Glomerular endothelial cell (primary cell): ENCODE measurements at places on chromosomes 11 and 22. TPM values are rescaled to one million over a fixed set of nuclear protein-coding genes. Genes with fewer than 3 reads are reported as not detected.

DNA sequence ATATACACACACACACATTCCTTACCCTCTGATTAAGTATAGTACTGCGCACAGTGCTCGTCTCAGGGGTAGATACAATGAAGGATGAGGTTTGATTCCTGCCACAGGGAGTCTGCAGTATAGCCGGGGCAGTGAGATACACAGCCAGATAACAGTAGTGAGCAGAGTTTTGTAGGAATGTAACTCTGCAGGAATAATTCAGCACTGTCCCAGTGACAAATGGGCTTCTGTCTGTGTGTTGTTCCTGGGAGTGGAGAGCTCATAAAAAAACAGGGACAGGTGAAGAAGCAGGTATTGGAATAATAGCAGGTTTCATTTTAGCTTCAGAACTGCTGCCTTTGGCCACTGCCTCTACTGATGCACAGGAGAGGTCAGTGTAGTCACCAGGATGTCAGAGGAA, 85.3 kb upstream of the OR9Q1 start:
- DNase-seq = no peak

DNA sequence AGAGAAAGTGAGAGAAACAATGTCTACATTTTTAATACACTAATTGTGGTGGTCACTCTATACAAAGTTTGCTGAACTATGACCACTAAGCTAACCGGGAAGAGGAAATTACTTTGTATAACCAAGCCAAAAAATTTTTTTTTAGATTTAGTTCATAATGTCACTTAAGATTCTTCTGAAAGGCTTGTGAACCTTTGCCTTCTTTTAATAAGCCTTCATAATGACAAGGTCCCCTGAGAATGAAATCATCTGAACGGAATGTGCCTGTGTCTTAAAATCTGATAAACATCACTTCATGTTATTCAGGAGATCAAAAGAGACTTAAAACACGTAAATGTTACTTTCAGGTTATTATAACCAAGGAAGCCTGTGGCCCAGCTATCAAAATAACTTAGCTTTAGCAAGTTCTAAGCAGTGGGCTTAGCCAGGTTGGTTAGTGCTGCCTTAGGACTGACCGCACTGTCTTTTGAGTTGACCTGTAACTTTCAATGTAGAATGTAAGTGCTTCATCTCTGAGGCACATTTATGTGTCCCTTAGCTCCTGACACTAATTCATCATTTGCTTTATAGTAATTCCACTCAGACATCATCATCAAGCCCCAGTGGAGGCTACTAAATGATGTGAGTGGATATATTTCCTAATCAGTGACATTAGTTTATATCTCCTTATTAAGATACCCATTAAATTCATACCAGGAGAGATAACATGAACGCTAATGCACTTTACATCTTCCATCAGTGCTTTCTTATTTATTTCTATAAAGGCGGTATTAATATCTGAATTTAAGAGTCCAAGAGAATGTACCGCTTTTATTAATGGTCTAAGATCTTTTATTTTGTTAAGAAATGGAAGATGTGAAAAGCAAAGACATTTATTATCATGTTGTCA, 122.5 kb downstream of the WNT11 start:
- DNase-seq = no peak

- no peak for DNase-seq
Observed at GRCh38 chr11:86145439-86146156, 76.7 kb upstream of the PICALM start.

- no peak for DNase-seq
Observed at GRCh38 chr11:86103808-86104207, 34.9 kb upstream of the PICALM start.

- no peak for DNase-seq
Observed at GRCh38 chr11:77205467-77206263, 77.6 kb downstream of the MYO7A start.

- DNase-seq = no peak
Observed at GRCh38 chr11:73245461-73245860, 26.7 kb upstream of the P2RY6 start.

DNA sequence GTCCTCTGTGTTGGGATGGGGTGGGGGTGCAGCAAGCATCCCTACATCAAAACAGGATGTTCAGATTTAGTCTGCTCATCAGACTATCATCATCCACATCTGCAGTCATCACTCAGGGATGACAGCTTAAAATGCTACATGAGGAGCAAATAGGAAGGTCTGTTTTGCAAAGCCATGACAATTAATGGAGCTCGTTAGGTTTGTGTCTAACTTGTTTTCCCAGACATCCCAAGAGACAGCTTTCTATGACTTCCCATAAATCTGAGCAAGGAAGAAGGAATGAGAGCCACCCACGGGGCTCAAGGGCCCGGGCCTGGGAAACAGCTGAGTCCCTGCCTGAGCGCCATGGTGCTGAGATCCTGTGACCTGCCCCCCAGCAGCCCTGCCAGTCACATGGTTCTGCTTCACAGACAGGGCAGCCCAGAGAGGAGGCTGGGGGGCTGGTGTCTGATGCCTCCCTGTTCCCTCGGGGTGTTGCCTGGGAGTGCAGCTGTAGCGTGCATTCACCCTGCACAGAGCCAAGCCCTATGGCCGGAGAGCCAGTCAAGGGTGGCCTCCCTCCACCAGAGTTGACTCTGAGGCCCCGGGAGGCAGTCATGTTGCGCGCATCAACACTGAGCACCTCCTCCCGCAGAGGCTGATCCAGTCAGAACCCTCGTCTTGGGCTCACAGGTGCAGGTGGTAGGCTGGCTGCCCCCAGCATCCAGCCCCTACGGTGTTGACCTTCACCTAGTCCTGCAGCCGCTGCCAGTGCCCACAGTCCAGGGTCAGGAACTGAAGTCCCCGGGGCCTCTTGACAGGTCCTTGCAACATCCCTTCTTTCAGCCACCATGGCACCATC, 12.1 kb downstream of the DERL3 start:
- DNase-seq = no peak

- DNase-seq = no peak
Observed at GRCh38 chr22:38966380-38966702, 8.9 kb downstream of the APOBEC3A start.

DNA sequence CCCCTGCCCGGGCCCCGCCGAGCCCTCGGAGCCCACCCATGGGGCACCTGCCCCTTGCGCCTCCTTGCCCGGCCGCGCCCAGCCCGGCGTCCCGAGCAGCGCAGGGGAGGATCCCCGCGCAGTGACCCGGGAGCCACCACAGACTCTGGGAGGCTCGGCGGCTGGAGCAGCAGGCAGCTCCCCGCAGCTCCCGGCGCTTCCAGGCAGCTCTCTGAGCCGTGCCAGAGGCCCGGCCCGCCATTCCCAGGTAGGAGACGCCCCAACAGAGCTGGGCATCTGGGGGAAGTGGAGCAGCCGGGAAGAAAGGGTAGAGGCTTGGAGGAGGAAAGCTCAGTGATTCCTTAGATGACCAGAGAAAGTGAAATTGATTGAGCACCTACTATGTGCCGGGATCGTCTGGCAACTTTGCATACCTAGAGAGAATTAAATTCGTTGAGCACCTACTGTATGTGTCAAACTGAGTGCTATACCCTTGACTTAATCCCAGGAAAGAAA, 670 bp downstream of the RASD2 start:
- no peak for DNase-seq

DNA sequence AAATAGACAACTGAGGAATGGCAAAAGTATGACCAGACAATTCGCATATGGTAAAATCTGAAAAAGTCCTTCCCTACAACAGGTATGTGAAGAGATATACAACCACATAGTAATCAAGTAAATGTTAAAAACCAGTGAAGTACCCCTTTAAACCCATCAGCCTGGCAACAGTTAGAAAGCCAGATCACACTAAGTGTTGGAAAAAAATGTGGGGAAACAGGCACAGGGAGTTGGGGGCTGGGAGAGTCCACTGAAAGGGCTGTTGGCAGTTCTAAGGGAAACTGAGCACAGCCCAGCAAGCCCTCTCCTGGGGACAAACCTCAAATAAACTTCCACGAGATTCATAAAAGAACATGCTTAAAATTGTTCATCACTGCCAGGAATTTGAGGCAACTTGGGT, 242.1 kb downstream of the BUD13 start:
- DNase-seq = no peak

DNA sequence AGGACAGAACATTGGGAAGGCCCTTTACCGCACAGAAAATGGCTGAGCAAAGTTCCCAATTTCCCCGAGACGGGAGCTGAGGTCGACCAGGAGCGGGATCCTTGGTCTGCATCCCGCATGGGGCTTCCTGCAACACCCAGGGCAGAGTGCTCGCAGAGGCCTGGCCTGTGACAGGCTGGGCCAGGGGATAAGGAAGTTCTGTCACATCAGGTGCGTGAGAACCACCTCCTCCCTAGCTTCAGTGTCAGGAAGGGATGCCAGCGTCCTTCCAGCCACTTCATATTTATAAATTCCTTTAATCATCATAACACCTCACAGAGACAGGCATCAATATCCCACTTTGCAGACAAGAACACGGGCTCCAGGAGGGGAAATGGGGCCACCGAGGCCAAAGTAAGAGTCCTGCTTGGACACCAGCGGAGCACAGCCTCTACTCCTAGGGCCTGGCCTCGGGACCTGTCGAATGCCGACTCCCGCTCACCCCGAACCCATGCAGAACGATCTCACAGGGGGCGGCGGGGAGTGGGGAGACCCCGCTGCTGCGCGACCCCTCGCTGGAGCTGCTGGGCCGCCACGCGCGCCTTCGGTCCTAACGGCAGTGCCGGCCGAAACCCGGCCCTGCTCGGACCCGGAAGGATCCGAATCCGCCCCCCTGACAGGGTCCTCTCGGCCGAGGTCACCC, 532 bp downstream of the BET1L start:
- no peak for DNase-seq

DNA sequence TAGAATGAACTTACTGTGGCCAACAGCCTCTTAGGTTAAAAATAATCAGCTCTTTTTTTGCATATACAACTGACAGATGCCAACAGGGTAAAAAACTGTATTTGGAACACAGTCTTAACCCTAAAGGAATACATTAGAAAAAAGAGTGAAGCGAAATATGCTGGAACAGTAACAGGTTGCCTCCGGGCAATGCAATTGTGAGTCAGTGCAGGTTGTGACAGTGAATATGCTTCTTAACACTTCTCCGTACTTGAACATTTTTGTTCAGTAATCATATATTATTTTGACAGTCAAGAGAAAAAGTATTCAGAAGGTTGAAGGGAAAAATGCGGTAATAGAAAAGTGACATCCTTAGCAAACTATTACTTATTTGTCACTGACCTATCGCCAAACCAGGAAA, 98.5 kb downstream of the DBX1 start:
- no peak for DNase-seq

GRCh38 chr11:86949995-86950660, 5.1 kb downstream of the FZD4 start:
- no peak for DNase-seq

GRCh38 chr22:46280063-46280817, 12.4 kb downstream of the TTC38 start:
- DNase-seq = no peak

- peak; percentile 34 for DNase-seq
Observed at GRCh38 chr11:47886096-47886495, 37.9 kb upstream of the NUP160 start.

GRCh38 chr22:27107386-27107785, 450.0 kb downstream of the MIAT start:
- no peak for DNase-seq

GRCh38 chr11:47051217-47051616, 114.7 kb downstream of the CSTPP1 start:
- DNase-seq = no peak

DNA sequence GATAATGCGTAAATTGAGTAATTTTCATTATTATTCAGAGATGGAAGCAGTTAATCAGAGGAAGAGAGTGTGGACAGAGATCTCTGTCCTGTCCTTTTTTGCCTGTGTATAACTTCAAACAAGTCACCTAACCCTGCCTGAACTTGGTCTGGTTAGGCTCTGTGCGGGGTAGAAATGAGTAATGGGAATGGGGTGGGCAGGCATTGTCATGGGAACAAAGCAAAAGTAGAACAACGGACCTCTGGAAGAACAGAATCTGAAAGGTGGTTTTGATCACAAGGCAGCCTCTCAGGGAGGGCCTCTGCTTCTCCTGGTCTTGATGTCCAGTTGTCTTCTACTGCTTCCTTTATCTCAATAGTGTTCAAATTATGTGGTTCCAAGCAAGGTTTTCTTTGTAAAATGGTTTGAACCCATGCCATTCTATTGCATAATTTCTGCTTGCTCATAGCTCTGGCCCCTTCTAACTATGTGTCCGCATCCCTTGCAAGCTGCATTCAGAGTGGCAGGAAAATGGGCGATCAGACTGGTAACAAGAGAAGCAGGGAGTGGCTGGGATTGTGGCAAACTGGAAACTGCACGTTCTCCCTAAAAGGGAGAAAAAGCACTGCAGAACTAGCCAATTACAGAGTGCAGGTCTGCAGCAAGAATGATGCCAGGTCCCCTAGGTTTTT, 76.1 kb downstream of the PRR5L start:
- DNase-seq = no peak

DNA sequence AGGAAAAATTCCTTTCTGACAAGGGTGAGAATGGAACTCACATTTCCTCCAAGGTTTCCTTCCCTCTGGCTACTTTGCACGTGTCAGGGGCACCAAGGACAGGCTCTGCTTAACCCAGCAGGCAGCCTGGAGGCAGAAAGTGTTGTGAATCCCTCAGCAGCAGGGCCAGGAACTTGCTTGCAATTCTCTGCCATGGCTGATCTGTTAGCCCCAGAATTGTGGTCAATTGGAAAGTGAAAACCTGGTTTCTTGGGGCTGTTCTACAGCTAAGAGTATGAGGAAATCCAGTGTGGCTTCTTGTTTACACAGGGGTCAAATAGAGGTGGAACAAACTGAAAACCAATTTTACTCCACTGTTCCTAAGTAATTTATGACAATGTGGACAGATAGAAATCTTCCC, 38.3 kb upstream of the CEP295 start:
- no peak for DNase-seq

DNA sequence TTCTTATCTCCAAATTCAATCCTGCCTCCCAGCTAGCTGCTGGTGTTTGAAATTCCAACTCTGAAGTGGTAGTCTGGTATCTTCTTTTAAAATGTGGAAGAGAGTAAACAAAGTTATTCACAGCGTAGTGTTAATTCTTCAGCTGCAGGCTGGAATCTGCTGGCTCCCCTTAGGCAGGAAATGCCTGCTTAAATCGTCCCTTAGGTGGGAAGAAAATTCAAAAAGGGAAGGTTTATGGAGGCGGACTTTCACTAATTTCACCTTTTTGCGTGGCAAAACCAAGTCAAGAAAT, 439.0 kb upstream of the CCDC90B start:
- no peak for DNase-seq

OR6A2 gene
- total RNA-seq = 0.19 and 0.29 TPM in 2 replicates

NXPE4 gene
- total RNA-seq = not detected in 2 replicates

SAA2 gene
- total RNA-seq = 0.87 TPM in 1 of 2 replicates, not detected in the other

DUSP8 gene
- total RNA-seq = 5.9 and 8.9 TPM in 2 replicates

ADAMTS15 gene
- 1.7 and 8.5 TPM in 2 replicates for total RNA-seq

LMO2 gene
- total RNA-seq = 47.8 and 67.6 TPM in 2 replicates

AAMDC gene
- total RNA-seq = 36.1 and 53.2 TPM in 2 replicates
